ENCODE measurements at places on chromosomes 5 and 9. TPM values are rescaled to one million over a fixed set of nuclear protein-coding genes. Genes with fewer than 3 reads are reported as not detected.
A peak's percentile ranks its signal among the peaks of the same experiment; 100 is the strongest.

The GPRIN1 gene
- polyA plus RNA-seq: 0.30 TPM

The CDH12 gene
- not detected for polyA plus RNA-seq

The SYK gene
- polyA plus RNA-seq: 16.8 TPM

The CREBRF gene
- 4.0 TPM for polyA plus RNA-seq

The ENTR1 gene
- polyA plus RNA-seq: 29.5 TPM

GRCh38 chr5:40277161-40277906 lies 402.4 kb upstream of the PTGER4 start:
- no peaks in the 10 kb centered on the region for H3K4me1 ChIP-seq
- DNase-seq: no peak
- no peaks in the 10 kb centered on the region for H3K27me3 ChIP-seq
- no peak overlapping the region for H3K4me3 ChIP-seq
- H3K27ac ChIP-seq: no peak overlapping the region

DNA sequence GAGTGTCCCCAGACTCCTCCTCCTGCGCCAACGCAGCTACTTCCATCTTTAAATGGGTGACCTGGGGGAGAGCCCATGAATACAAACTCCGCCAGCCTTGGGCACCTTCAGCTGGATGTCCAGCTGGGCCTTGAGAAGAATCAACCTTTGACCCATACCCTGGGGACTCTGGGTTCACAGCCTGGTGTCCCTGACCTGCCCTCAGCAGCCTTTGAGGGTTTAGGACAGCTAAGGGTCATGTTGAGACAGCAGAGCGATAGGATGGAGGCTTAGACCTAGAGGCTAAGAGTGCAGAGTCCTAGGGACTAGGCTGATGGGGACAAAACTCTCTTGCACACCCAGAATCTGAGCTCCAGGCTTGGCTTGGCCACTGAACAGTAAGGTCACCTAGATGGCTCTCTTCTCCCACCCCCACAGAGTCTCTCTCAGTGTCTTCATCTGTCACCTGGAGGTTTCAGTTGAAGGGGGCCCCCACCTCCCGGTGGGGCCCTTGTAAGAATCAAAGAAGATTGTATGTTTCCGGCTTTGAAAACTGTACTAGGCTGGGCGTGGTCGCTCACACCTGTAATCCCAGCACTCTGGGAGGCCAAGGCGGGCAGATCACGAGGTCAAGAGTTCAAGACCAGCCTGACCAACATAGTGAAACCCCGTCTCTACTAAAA lies 6.7 kb upstream of the AQP3 start:
- peaks cover 21% of the 10 kb centered on the region for H3K4me1 ChIP-seq
- no peak overlapping the region for H3K27ac ChIP-seq
- no peak for DNase-seq

DNA sequence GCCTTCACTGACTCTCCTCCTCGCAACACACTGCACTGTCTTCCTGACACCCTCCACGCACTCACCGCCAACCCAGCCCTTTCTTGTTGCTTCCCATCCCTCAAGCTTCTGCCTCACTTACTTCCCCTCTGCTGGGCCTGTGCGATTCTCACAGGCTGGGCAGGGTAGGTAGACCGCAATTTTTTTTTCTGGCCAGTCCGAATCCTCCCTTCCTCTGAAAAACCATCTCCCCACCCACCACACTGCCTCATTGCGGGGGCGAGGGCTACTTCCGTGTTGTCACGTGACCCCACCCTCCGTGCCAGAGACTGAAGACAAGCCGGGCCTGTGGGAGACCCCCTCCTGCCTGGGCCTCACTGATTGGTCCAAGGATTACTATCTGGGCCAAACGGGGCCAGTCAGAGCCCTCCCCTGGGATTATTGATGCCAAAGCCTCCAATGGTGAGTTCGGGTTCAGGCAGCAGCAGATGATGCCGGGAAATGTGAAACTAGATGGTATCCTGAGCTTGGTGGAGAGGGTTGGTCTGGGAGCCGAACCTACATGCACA lies 73.1 kb downstream of the STK10 start:
- no peak overlapping the region for H3K4me3 ChIP-seq
- H3K27me3 ChIP-seq: no peaks in the 10 kb centered on the region
- peak; percentile 43 for DNase-seq
- H3K36me3 ChIP-seq: peaks cover 23% of the 10 kb centered on the region
- peak overlapping the region; percentile 47 for H3K27ac ChIP-seq

DNA sequence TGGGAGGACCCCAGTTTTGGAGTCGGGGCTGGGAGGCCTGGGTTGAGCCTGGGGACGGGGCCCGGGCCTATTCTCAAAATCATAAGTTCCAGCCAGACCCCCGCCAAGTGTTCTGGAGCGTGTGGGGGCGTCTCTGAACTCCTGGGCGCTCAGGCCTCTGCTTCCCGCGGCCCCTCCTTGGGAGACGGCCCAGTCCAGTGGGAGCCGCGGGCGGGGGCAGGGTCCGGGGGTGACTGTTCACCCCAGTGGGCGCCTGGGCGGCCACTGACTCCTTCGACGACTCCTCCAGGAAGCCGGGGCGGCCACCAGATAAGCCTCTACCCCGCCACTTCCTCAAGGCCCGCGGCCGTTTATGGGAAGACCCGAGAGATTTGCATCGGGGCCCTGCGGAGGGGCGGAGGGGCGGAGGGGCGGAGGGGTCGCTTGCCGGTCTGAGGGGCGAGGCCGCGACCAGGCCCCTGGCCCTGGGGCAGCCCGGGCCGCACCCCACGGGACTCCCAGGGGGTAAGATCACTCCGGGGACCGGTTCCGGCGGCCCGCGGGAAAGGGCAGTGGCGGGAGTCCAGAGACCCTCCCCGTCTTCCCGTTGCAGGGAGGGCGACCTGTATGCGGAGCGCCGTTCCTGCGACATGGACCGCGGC lies 655 bp downstream of the TOR4A start:
- H3K27me3 ChIP-seq: no peaks in the 10 kb centered on the region
- peak overlapping the region; percentile 95 for H3K27ac ChIP-seq
- DNase-seq: peak; percentile 67
- peaks cover 63% of the 10 kb centered on the region for H3K4me1 ChIP-seq

- H3K27ac ChIP-seq: no peak overlapping the region
- H3K27me3 ChIP-seq: no peaks in the 10 kb centered on the region
- H3K36me3 ChIP-seq: no peaks in the 10 kb centered on the region
- DNase-seq: no peak
- H3K4me3 ChIP-seq: no peak overlapping the region
Measured at GRCh38 chr9:23412046-23412445, 414.0 kb downstream of the ELAVL2 start.

- no peaks in the 10 kb centered on the region for H3K27me3 ChIP-seq
- no peak overlapping the region for H3K27ac ChIP-seq
- no peak for DNase-seq
- H3K4me3 ChIP-seq: no peak overlapping the region
- H3K36me3 ChIP-seq: no peaks in the 10 kb centered on the region
- no peaks in the 10 kb centered on the region for H3K4me1 ChIP-seq
Measured at GRCh38 chr9:24096756-24097155, 270.7 kb upstream of the ELAVL2 start.

DNA sequence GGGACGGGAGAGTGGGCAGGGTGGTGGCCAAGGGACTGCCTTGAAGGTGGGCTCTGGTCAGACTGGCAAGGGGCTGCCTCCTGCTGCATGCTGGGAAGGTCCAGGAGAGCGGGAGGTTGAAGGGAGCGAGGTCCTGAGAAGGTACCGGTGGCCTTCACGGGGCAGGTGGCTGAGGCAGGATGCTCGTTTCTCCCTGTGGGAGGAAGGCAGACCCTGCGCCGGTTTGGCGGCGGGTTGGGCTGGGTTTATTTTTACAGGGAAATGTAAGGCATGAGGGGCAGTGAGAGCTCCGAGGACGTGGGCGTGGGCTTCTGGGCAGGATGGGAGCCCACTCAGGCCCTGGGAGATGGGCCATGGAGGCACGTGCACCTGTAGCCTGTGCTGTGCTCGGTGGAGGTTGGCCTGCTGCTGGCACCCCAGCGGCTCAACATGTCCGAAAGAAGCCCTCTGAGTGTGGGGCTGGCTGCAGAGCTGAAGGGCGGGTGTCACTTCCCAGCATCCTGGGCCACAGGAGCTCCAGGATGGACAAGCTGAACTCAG lies 27.3 kb downstream of the IER5L start:
- peaks cover 59% of the 10 kb centered on the region for H3K36me3 ChIP-seq
- no peaks in the 10 kb centered on the region for H3K27me3 ChIP-seq
- H3K4me1 ChIP-seq: peaks cover 30% of the 10 kb centered on the region
- DNase-seq: no peak
- H3K4me3 ChIP-seq: no peak overlapping the region
- no peak overlapping the region for H3K27ac ChIP-seq

- H3K4me3 ChIP-seq: no peak overlapping the region
- no peaks in the 10 kb centered on the region for H3K36me3 ChIP-seq
- no peak overlapping the region for H3K27ac ChIP-seq
- H3K27me3 ChIP-seq: no peaks in the 10 kb centered on the region
- no peaks in the 10 kb centered on the region for H3K4me1 ChIP-seq
- no peak for DNase-seq
Measured at GRCh38 chr5:1719860-1720259, 79.8 kb downstream of the MRPL36 start.

GRCh38 chr5:68148096-68148495 lies 67.5 kb upstream of the PIK3R1 start:
- H3K4me3 ChIP-seq: no peak overlapping the region
- no peaks in the 10 kb centered on the region for H3K4me1 ChIP-seq
- no peaks in the 10 kb centered on the region for H3K27me3 ChIP-seq
- no peak overlapping the region for H3K27ac ChIP-seq
